Activated CD4-positive, alpha-beta T cell treated with anti-CD3 and anti-CD28 coated beads, Interleukin-2, amount 50 U/mL, for 16 hours (primary cell): ENCODE measurements at places on chromosomes 11 and 22.

- no peak for DNase-seq
Measured at GRCh38 chr11:123526027-123526805, 96.1 kb downstream of the GRAMD1B start.

DNA sequence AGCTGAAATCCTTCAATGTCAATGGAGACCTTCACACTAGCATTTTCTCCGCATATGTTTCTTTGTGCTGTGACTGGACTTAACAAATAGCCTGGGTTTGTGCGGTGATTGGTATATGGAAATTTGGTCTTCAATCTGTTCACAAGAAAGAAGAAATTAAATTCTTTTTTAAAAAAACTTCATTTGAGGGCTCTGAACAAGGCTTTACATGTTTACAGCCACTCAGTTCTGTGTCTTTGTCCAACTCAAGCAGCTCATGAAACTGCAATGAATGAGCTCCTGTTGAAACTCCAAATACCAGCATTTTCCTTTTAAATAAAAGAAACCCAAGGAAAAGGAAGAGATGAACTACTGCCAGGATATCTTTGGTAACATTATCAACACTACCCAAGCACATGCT lies 57.3 kb downstream of the PIK3C2A start:
- DNase-seq, result no peak

- DNase-seq, result no peak
Measured at GRCh38 chr22:47390026-47390970, 627.8 kb downstream of the TBC1D22A start.

GRCh38 chr11:133828871-133829270 lies 16.4 kb downstream of the SPATA19 start:
- no peak for DNase-seq

- DNase-seq, result no peak
Measured at GRCh38 chr11:75868990-75869389, 54.0 kb downstream of the UVRAG start.

GRCh38 chr11:100484948-100485347 lies 202.1 kb upstream of the ARHGAP42 start:
- DNase-seq, result no peak
